ENCODE measurements at places on chromosomes 5 and 9.

GRCh38 chr5:82386576-82386975, 108.4 kb upstream of the RPS23 start:
- DNase-seq, result no peak

- DNase-seq, result no peak
Measured at GRCh38 chr5:128596071-128596470, 58.0 kb upstream of the FBN2 start.

GRCh38 chr9:137150617-137151457, 11.9 kb downstream of the GRIN1 start:
- DNase-seq, result peak; percentile 69

GRCh38 chr5:166045961-166046360, 2245.5 kb upstream of the WWC1 start:
- no peak for DNase-seq

DNA sequence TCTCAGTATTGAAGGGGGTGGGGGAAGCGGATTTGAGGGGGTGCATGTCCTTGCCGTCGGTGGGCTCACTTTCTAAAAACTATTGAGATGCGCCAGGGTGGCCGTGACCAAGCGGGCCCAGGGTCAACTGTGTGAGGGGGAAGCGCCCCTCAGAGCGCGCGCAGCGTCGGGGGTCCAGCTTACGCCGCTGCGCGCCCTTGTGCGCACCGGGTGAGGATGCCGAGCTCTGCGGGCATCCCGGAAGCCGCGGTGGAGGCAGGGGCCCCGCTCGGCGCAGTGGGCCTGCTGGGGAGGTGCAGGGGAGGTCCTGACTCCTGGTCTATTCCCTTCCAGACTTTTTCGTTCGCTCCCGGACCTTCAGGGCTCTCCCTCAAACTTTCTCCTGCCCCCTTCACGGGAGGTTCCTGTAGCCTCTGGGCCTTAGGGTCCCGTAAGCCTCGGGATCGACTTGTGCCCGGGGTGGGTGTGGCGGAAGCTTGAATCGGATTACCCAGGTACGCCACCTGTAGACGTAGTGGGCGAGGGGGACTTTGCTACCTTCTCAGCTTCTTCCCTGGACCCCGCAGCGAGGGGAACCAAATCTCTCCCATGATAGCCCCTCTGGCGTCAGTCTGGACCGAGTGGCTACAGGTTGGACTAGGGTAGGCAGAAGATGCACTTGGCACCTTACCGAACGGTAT, 2.5 kb upstream of the PRDM6 start:
- no peak for DNase-seq

Measured in stimulated activated naive B cell treated with anti-CD40 and anti-IgM and Interleukin-4, amounts not matched to agents 10 μg/mL and 1 μg/mL and 100 μg/mL, for 72 hours (primary cell).